Foreskin keratinocyte (primary cell): ENCODE measurements at places on chromosomes 3 and 15. TPM values are rescaled to one million over a fixed set of nuclear protein-coding genes. Genes with fewer than 3 reads are reported as not detected.

The NPTN gene
- 174 and 184 TPM in 2 replicates for total RNA-seq

The NUP210 gene
- total RNA-seq: not detected in 2 replicates

The ANAPC13 gene
- total RNA-seq: 54.6 and 60.3 TPM in 2 replicates

The SERPINI2 gene
- not detected in 2 replicates for total RNA-seq
